ENCODE measurements at places on chromosomes 2 and 18. TPM values are rescaled to one million over a fixed set of nuclear protein-coding genes. Genes with fewer than 3 reads are reported as not detected.

The GKN1 gene
- not detected for total RNA-seq

The SERPINB10 gene
- total RNA-seq, result not detected

The ATP8B1 gene
- total RNA-seq, result 86.8 TPM

The KCNJ13 gene
- total RNA-seq, result not detected

The CGREF1 gene
- 14.9 TPM for total RNA-seq

The TUBA4B gene
- total RNA-seq, result not detected

The PLCL1 gene
- 12.3 TPM for total RNA-seq

The C1QL2 gene
- not detected for total RNA-seq

The COL4A3 gene
- total RNA-seq, result 11.0 TPM

The ICA1L gene
- total RNA-seq, result 2.8 TPM

The DCDC2C gene
- total RNA-seq, result not detected

The CHPF gene
- 192 TPM for total RNA-seq
